ENCODE measurements at places on chromosomes 6 and 20.

GRCh38 chr6:145540741-145541140 is 194.6 kb downstream of the EPM2A start:
- DNase-seq, result no peak

DNA sequence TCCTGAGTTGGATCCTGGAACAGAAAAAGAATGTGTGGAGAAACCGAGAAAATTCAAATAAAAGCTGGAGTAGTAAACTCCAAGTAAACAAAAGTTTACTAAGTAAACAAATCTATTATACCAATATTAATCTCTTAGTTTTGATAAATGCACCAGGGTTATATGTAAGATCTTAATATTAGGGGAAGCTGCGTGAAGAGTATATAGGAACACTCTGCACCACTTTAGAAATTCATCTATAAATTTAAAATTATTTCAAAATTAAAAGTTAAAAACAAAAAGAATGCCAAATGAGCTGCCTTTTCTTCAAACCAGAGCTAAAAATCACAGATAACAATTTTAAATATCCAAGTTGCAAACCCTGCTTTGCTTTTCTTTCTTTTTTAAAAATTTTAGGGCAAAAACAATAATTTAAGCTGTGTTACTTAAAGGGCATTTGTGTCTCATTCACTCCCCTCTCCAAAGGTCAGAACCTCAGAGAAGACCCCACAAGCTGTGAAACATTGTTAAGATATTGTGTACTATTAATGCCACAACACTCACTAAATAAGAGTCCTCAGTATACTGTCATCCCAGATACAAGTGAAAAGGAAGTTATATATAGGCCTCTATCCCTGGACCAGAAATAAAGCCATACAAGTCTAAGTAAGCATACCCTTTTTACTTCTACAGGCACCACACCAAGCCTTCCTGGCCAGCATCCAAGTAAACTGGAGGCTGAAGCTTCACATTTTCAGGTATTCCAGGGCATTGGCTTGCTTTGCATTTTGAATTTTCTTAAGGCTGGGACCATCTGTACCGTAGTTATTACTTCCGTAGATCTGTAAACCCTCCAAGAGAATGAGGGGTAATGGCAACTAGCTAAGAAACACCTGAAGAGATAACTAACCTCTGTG is 7.0 kb downstream of the DNAAF9 start:
- no peak for DNase-seq

DNA sequence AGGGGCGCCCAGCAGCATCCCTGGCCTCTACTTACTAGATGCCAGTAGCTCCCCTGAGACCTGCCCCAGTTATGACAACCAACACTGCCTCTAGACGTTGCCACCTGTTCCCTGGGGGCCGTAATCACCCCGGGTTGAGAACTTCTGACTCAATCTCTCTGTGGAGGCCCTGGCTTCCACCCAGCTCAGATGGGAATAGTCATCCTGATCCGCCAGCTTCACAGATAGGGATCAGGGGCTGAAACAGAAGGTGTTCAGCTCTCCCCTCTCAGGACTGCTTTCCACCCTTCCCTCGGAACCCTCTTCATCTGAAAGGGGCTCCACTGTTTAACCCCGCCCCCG is 3.3 kb downstream of the CAPN11 start:
- DNase-seq, result no peak

GRCh38 chr6:80541181-80541580 is 434.7 kb downstream of the BCKDHB start:
- DNase-seq, result no peak

- DNase-seq, result peak; percentile 92
These were observed 265.5 kb upstream of the EXOC2 start for GRCh38 chr6:958488-958887.

DNA sequence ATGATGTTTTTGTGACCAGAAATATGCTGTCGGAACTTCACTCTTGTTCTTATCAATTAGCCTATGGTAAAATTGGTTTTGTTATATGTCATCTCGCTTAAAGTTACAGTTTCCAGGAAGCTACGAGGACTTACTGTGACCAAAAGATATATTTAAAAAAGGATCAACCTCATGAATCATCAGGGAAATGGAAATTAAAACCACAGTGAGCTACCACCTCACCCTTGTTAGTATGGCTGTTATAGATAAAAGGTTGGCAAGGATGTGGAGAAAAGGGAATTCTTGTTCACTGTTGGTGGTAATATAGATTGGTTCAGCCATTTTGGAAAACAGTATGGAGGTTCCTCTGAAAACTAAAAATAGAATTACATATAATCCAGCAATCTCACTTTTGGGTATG is 14.3 kb upstream of the INSM1 start:
- no peak for DNase-seq

- DNase-seq, result no peak
These were observed 9.4 kb upstream of the NCOA7 start for GRCh38 chr6:125781314-125781868.

DNA sequence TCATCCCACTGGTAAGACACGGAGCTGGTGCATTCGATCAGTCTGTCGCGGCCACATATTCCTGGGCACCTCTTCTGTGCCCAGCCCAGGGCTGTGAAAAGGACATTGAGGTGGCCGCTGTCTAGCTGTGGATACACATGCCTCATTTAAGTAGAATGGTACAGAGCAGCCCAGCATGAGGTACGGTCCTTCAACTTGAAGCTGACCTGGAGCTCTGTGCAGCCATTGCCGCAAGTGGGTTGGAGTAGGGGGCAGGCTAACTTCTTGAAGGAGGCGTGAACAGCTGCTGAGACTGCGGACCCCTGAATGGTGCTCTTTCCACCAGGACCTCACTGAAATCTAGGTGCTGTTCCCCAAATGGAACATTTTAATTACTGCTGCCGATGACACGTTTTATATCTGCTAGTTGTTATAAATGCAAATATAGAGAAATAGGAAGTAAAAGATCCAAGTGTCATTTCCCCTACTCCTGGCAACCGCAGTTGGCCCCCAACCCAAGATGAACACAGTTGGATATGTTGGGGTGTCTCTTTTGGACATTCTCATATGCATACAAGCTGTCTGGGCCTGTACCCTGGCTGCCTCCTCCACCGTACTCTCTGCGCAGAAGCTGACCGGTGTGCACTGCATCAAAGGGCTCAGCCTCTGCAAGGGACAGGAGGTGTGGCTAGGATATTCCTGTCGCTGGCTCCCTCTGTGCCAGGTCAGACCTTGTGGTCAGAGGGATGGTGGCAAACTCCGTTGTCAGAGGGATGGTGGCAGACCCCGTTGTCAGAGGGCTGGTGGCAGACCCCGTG is 86.1 kb downstream of the CDC5L start:
- DNase-seq, result no peak

DNA sequence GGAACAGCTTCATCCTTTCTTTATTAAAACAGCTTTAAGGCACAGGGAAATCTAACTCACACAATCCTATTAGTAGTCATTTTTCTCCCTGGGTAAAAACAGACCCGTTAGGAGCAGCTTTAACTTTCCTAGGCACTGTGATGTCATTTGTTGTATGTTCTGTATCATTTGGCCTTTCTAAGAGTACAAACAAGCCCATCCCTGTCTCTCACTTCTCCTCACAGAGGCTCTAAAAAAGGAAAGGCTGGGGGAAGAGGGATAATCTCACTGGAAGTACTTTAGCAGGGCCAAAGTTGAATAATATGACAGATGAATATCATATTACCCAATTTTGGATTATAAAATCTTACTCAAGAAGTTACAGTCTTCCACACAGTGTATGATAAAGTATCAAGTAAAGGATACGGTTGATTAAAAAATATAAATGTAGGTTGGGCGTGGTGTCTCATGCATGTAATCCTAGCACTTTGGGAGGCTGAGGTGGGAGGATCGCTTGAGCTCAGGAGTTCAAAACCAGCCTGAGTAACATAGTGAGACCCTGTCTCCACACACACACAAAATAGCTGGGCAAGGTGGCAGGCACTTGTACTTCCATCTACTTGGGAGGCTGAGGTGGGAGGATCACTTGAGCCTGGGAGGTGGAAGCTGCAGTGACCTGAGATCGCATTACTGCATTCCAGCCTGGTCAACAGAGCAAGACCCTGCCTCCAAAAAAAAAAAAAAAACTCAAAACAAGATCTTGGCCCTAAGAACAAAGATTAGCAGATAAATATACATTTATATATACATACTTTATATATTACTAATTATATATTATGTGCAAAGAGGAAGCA is 7.9 kb downstream of the NUDT3 start:
- no peak for DNase-seq

GRCh38 chr6:18561037-18561750 is 174.0 kb downstream of the RNF144B start:
- peak; percentile 8 for DNase-seq
